ENCODE measurements at places on chromosomes 6 and 20.
A peak's percentile ranks its signal among the peaks of the same experiment; 100 is the strongest.

DNA sequence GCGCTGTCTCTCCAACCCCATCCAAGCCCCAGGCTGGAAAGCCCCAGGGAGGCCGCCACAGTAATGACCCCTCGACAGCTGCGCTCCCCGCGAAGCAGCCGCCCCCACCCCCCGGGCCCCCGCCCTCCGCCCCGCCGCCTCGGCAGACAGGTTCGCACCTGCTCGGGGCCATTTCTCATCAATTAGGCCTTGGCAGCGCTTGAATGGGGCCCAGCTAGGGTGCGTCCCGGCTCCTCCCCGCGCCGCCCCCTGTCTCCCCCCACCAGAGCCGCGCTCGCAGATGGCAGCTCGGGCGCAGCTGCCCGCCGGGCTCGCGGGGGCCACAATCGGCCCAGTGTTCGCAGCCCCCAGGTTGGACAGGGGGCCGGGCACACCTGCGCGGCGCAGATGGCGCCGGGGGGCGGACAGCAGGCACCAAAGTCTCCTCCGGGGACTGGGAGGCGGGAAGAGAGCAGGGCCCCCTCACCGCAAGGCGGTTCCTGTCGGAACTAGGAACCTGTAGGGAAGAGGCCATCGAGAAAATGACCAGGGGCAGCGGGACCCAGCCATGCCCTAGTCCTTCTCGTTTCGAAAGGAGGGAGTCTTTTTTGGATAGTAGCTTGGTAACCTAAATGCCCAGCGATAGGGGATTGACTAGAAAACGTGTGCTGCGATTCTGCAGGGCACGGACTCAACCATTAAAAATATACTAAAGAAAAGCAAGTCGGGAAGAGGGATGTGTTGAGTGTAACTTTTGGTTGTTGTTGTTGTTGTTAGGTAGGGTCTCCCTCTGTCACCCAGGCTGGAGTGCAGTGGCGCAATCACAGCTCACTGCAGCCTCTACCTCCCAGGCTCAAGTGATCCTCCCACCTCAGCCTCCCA lies 83.2 kb upstream of the EYA2 start:
- no peak for DNase-seq

GRCh38 chr20:38961530-38962043 lies 557 bp upstream of the DHX35 start:
- no peak for DNase-seq

- DNase-seq, result no peak
Measured at GRCh38 chr6:22306741-22307466, 10.1 kb upstream of the PRL start.

GRCh38 chr6:36122495-36123269 lies 7.6 kb upstream of the MAPK13 start:
- DNase-seq, result peak; percentile 9

DNA sequence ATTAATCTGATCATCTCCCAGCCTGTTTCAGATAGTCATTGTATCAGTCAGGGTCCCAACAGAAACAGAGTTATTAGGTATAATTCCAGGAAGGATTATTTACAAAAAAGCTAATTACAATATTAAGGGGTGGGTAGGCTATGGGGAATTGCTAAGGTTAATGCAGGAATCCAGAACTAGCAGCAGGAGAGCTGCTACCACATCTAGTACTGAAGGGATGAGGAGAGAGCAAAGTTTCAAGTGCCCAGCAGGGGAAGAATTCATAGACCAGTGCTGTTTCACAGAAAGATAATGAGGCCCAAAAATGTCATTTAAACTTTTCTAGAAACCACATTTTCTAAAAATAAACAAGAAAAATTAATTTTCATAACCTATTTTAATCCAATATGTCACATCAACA lies 284.2 kb downstream of the HACE1 start:
- no peak for DNase-seq

GRCh38 chr20:48051794-48052474 lies 266.7 kb upstream of the SULF2 start:
- no peak for DNase-seq

DNA sequence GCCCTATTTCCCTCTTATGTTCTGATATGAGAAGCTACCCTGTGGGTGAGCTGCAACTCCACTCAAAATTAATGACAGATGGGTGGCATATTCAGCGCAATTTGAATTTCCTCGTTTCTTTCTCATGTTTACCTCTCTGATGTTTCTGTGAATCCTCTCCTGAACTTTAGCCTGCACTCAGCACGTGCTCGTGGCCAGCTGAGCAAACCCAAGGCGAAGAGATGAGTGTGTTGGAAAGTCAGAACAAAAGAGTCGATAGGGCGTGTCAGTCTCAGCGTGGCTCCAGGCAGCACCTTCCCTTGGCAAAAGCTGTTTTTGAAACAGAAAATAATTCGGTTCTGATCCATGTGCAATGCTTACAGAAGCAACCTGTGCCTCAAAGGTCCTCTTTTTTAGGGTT lies 226.1 kb upstream of the GMDS start:
- DNase-seq, result no peak

DNA sequence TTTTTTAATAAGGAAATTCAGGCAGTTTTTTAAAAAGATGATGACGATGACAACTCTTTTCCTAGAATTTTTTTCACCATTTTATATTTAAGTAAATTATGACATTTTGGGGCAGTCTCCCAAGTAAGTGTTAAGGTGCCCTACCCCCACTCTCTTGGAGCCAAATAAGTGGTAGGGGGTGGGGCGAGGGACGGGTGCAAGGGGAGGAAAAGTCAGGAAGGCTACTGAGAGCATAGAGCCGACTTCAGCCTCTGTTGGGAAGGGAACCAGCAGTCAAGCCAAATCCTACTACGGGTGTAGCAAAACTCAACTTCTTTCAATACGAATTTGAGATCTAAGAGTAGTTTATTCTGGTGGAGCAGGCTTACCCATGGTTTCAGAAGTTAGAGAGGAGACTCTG lies 54.4 kb downstream of the KIZ start:
- DNase-seq, result no peak

- peak; percentile 51 for DNase-seq
Measured at GRCh38 chr6:99219788-99220187, 129.7 kb downstream of the FAXC start.

GRCh38 chr6:33250731-33251130 lies 20.9 kb downstream of the VPS52 start:
- DNase-seq, result no peak

DNA sequence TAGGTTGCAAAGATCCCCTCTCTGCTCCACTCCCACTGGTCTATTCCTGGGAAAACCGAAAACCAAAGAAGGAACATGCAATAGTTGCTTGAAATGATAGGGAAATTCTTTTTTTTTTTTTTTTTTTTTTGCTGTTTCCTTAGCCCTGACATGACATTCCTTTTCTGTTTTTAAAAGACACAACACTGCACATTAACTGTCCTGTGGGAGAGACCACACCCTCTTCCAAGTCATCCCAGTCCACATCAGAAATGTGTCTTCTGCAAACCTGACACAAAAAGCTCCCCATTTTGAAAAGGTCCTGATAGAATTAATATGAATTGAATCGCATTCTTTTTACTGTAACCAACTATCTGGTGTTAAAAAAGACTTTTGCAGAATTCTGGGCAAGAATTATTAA lies 43.4 kb upstream of the RIPOR2 start:
- no peak for DNase-seq

DNA sequence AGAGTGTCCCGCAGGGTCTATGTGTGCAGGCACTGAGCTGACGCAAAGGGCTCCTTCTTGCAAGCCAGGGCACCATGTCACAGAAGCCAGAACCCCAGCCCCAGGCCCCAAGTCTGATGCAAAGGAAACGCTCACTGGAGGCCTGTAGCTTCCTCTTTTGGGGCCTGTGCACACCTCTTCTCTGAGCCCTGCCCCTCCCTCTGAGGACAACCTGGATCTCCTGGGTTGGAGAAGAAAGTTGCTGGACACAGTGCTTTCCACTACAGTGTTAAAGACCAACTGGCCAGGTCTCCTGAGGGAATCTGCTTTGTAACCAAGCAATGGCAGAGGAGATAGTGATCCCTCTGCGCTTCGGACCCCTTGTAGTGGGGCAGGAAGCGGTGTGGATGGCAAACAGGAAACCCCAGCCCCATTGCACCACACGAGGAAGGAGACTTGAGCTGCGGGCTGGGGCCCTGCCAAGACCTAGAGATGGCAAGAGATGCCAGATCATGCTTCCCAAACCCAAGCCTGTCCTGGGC lies 90.0 kb downstream of the PRND start:
- DNase-seq, result no peak

DNA sequence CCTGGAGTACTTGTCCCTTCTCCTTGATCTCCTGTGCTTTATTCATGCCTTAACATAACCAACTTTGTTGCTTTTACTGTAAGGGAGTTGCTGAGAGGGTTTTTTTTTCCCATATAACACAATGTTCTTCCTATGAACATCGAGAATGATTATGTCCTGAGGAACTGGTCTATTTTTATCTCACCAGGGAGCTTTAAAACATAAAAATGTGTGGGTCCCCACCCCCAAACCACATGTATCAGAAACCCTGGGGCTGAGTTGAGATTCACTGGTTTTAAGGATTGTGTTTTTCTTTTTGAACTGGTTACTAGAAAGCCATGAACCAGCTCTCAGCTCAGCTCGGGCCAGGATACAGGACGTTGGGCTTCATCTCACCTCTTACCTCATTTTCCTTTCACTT lies 118.5 kb upstream of the JAG1 start:
- no peak for DNase-seq
